ENCODE measurements at places on chromosomes 2 and 18. TPM values are rescaled to one million over a fixed set of nuclear protein-coding genes. Genes with fewer than 3 reads are reported as not detected.

The ASXL3 gene
- total RNA-seq = not detected

The EMILIN2 gene
- total RNA-seq = 11.4 TPM

DNA sequence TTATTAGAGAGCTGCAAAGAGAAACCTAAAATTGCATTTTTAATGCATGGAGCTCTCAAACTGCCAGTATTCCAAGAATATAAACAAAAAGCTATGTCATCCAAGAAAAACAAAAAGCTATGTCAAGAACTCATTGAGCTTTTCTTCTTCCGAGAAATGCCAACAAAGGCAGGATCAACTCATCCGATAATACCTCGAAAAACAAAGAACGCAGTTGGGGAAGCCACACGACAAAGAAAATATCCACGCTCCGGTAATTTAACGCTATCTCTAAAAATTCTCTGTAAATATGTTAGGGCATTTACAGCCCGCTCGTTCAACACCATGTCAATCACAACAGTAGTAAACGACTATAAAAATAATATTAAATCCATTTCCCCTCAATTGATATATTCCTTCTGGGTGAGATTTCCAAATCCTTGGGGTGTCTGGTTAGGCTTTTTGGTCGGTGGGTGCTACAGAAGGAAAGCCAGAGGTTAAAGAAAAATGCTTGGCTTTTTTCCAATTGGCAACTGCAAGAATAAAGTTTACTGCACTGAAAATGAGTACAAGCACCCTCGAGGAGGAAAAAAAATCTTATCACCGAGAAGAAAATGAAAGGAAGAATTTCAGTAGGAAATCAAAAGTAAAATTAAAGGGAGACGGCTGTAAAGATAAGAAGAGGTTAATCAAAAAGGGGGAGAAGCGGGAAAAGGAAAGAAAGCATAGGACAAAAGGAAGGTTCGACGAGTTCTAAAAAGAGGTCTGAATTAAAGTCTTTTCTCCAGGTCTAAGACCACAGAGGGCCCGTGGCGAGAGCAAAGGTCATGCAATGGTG lies 856 bp downstream of the TIA1 start:
- H3K27ac ChIP-seq = peak overlapping the region; percentile 95
- H3K36me3 ChIP-seq = no peaks in the 10 kb centered on the region
- H3K27me3 ChIP-seq = no peaks in the 10 kb centered on the region
- no peak for DNase-seq

The BOLA3 gene
- 16.4 TPM for total RNA-seq

The IL36A gene
- total RNA-seq = not detected

The TNFRSF11A gene
- 1.3 TPM for total RNA-seq

DNA sequence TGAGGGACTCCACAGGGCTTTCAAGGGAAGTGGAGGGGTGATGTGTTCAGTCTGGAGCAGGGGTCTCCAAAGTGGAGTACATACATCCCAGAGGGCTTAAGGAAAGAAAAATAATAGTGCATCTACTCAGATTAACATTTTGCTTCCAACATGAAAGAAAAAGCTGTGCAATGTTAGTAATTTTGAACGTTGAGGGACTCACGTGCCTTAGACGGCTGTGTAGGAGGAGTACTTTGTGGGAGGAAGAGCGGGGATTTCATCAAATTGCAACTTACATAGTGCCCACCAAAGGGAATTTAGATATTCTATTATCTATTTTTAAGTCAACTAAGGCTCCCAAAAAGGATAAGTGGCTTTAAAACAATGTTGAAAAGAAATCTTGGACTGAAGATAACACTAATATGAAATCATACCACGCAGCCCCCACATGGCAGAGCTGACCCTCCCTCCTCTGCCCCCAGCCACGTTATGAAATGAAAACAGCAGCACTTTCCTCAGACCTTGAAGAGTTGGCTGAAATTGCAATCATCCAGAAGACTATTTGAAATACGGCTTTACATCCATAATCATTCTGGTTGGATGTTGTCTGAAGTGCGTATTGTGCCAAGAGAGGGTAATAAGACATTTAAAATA lies 42.9 kb downstream of the MEX3C start:
- H3K27ac ChIP-seq = peak overlapping the region; percentile 50
- peak overlapping the region; percentile 53 for H3K4me3 ChIP-seq
- no peak for DNase-seq
- peaks cover 36% of the 10 kb centered on the region for H3K4me1 ChIP-seq

The GLI2 gene
- total RNA-seq = not detected

GRCh38 chr2:11938196-11938595 lies 191.8 kb downstream of the LPIN1 start:
- H3K27ac ChIP-seq = no peak overlapping the region
- H3K4me1 ChIP-seq = no peaks in the 10 kb centered on the region
- no peak for DNase-seq

DNA sequence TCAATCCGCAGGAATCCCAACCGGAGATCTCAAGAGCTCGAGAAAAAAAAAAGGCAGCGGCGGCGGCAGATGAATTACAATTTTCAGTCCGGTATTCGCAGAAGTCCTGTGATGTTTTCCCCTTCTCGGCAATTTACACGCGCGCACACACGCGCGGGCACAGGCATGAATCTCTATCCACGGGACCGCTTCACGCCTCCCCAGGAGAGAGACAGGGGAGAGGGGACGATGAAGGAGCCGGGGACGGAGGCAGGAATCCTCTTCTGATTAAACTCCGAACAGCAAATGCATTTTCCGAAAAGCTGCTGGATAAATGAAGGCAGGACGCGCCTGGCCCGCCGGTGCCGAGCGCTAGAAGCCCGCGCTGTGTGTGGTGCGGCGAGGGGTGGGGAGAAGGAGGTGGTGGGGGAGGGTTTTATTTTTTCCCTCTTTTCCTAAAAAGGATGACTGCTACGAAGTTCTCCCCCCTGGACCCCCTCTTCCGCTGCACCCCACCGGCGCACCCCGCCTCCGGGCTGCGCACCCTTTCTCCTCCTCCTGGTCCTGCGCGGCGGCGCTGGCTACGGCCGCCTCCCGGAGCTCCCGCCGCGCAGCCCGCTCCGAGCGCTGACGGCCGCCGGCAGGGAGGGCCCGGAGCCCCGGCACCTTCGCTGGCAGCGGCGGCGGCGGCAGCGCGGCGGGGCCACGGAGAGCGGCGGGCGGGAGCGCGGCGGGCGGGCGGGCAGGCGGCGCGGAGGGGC lies at the start of gene BCL2:
Gene BCL2, minus strand, starts transcription at position 387 of the 740 bp plus-strand sequence.
- peaks cover 38% of the 10 kb centered on the region for H3K4me1 ChIP-seq
- no peaks in the 10 kb centered on the region for H3K27me3 ChIP-seq
- H3K4me3 ChIP-seq = peak within 1 kb of the TSS; percentile 94

GRCh38 chr2:58195662-58196061 lies 45.5 kb downstream of the FANCL start:
- H3K4me3 ChIP-seq = no peak overlapping the region
- H3K4me1 ChIP-seq = no peaks in the 10 kb centered on the region
- H3K27me3 ChIP-seq = no peaks in the 10 kb centered on the region
- no peak overlapping the region for H3K27ac ChIP-seq
- H3K36me3 ChIP-seq = no peaks in the 10 kb centered on the region
- DNase-seq = no peak

- no peak overlapping the region for H3K4me3 ChIP-seq
- no peak overlapping the region for H3K27ac ChIP-seq
- H3K27me3 ChIP-seq = no peaks in the 10 kb centered on the region
- H3K4me1 ChIP-seq = no peaks in the 10 kb centered on the region
Observed at GRCh38 chr2:147133286-147133908, 711.4 kb upstream of the ACVR2A start.

The ZNF385B gene
- total RNA-seq = not detected

The SPAST gene
- total RNA-seq = 23.2 TPM

The UGT1A9 gene
- total RNA-seq = not detected

- no peak overlapping the region for H3K4me3 ChIP-seq
- H3K4me1 ChIP-seq = peaks cover 5% of the 10 kb centered on the region
- no peak overlapping the region for H3K27ac ChIP-seq
- no peaks in the 10 kb centered on the region for H3K36me3 ChIP-seq
- H3K27me3 ChIP-seq = no peaks in the 10 kb centered on the region
Observed at GRCh38 chr2:217316743-217317142, 456.9 kb upstream of the TNP1 start.

The DYNAP gene
- not detected for total RNA-seq

DNA sequence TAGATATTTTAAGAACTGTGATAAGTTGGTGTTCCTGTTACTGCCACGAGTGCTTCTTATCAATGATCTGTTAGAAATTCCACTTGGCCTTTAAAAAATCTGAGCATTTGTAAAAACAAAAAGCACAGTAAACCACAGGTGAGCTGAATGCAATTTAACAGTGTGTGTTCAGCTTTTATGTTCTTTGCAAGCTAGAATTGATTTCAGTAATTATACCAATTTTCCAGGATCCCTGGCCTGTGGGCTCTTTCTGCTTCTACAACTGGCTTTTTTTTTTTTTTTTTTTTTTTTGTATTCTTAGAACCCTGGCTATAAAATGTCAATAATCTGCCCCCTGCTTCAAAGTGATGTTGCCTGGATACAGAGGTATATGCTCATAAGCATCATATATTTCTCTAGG lies 548.5 kb upstream of the SLC8A1 start:
- no peak overlapping the region for H3K27ac ChIP-seq
- no peak for DNase-seq
- no peak overlapping the region for H3K4me3 ChIP-seq
- H3K4me1 ChIP-seq = no peaks in the 10 kb centered on the region

The GMPPA gene
- 45.2 TPM for total RNA-seq

- no peak for DNase-seq
- H3K27me3 ChIP-seq = no peaks in the 10 kb centered on the region
Observed at GRCh38 chr2:99695130-99695943, 205.5 kb upstream of the REV1 start.

The HOXD8 gene
- not detected for total RNA-seq

The LRATD1 gene
- not detected for total RNA-seq

The MLPH gene
- total RNA-seq = not detected

Data from CD4-positive, alpha-beta memory T cell (primary cell).